Activated naive CD8-positive, alpha-beta T cell treated with anti-CD3 and anti-CD28 coated beads, Interleukin-2, amount 50 U/mL, for 16 hours (primary cell): ENCODE measurements at places on chromosomes 7 and 10.

GRCh38 chr7:87473986-87474385 is 1.5 kb downstream of the ABCB4 start:
- no peak for DNase-seq

DNA sequence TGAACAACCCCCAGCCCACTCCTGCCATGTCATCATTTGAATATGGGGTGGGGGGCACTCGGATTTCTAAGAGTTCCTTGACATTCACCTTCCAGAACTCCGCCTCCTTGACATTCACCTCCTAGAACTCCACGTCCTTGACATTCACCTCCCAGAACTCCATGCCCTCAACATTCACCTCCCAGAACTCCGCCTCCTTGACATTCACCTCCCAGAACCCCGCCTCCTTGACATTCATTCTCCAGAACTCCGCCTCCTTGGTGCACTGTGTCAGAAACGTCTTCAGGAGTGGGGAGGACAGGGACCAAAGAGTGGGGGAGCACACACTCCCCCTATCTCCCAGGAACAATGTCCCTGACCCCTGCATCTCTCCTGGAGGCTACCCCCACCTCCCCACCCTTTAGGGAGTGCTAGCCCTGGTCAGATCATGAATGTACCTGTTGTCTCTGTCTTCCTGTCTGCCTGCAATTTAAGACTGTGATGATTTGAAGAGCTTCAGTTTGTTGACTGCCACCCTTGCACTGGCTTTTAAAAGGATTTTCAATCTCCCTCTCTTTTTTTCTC is 110.1 kb downstream of the NPTX2 start:
- DNase-seq, result no peak

- peak; percentile 11 for DNase-seq
Observed at GRCh38 chr10:110498087-110498981, 627 bp downstream of the DUSP5 start.

DNA sequence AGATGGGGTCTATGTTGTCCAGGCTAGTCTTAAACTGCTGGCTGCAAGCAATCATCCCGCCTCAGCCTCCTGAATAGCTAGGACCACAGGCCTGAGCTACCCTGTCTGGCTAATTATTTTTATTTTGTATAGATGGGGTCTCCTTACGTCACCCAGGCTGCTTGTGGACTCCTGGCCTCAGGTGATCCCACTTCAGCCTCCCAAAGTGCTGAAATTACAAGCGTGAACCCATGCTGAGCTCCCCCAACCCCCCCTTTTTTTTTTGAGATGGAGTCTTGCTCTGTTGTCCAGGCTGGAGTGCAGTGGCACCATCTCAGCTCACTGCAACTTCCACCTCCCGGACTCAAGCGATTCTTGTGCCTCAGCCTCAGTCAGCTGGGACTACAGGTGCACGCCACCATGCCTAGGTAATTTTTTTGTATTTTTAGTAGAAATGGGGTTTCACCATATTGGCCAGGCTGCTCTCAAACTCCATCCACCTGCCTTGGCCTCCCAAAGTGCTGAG is 25.4 kb downstream of the FAM25A start:
- DNase-seq, result no peak

DNA sequence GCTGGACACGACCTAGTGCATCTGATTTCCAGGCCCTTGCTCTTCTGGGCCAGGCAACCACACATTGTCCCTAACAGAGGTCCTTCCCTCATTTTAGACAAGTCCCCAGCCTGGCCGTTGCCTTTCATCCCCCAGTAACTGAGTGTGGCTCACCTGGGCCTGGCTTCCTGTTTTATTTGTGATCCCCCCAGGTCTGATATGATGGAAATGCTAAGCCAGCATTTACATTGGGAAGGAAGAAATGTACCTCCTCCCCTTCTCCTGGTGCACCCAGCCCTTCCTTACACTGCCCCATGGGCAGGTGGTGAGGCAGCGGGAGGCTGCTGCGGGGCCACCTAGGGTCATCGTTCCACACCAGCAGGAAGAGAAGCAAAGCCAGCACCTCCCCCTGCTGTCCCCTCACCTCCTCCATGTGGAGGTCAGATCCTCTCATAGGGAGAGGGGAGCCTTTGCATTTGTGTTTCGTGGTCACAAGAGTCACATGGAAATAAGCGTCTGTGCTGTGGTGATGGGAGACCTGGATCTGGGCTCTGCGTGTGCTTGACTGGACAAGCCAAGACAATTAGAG is 108.8 kb downstream of the GLRX3 start:
- DNase-seq, result no peak

DNA sequence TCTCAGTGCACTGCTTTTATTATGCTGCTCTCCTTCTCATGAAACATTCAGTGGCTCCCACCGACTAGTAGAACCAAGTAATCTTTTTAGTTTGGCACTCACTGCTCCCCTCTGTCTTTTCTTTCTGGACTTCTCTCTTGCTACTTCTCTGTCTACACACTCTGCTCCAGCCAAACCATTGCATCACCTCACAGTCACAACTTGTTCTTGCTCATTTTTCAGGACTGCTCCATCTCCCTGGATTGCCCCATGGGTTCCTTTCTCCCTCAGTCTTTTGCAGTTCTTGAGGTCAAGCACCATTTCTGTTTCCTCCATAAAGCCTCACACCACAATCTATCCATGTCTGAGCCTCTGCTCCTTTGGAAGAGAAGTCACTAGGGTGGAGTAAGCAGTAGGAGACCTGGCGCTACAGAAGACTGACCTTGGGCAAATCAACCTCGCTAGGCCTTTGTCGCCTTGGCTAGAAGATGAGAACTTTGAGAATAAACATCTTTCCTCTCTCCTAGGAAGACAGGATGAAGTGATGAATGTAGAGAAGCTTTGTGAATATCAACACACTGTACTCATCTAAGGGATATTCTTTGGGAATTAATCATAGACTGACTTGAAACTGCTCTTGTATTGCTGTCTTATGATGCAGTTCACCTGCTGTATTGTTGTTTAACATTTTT is 186.2 kb downstream of the LRMDA start:
- no peak for DNase-seq

- DNase-seq, result no peak
Observed at GRCh38 chr7:101245147-101245668, 327 bp upstream of the FIS1 start.

GRCh38 chr7:44912775-44913347 is 27.5 kb upstream of the PURB start:
- no peak for DNase-seq

DNA sequence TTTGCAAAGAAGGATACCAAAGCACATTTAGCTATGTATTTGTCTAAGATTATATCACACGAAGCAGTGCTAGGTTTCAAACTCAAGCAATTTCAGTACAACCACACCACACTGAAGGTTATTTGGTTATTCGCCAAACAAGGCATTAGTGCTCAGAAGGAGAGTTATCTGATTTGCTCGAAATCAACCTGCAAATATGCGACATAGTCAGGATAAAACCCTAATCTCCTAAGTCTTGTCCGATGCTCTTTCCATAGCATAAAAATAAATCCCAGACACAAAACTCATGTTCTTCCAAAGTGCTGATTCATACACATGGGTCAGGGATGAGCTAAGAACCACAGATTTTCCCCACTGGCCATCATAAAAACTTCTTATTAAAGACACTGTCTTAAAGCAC is 1288.0 kb upstream of the SORCS1 start:
- DNase-seq, result no peak

DNA sequence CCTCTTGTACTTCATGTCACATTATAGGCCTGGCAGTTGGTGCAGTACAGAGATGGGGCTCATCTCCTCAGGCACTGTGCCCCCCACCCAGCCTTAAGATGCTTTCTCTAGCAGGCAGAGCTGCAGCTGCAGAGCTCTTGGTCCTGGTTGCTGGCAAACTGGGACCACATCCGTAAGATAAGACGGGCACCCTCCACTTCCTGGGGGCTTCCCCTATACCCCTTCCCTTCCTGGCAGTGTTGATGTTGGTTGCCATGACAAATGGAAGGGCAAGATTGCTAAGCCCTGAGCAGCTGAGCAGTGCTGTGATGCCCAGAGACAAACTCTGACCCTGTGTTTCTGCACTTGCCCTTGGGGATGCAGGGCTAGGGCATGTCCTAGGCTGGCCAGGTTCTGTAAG is 103.4 kb upstream of the ANLN start:
- DNase-seq, result no peak

DNA sequence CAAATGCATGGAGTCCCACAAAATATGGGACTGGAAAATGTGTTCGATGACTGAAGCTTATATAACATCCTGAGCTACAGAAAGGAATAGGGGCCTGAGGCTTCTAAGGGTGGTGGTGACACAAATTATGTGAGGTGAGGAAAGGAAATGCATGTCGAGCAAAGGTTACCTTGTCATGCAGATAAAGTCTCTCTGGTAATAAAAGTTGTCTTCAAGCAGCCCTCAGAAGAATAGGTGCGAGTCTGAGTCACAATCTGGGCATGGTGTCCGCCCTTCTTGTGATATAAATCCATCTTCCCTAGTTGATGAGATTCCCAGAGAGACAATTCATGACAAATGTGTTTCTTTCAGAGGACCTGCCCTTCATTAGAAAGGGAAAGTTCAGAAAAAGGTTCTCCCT is 985.2 kb upstream of the C7orf33 start:
- DNase-seq, result no peak

DNA sequence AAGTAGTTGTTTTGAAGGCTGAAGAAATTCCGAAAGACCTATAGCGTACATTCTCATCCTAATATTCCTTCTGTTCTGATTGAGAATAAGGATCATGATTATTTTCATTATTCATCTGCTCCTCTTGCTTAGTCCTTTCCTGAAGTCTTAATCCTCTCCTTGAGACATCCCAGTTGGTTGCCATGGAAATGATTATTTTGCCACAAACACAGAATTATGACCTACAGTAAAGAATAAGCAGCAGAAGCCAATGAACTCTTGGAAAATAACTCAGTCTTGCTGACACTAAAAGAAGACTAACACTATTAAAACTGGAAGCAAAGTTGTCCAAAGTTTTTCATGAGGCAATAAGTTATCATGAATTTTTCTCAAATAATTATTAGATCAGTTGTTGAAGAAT is 47.8 kb upstream of the JAZF1 start:
- DNase-seq, result no peak

DNA sequence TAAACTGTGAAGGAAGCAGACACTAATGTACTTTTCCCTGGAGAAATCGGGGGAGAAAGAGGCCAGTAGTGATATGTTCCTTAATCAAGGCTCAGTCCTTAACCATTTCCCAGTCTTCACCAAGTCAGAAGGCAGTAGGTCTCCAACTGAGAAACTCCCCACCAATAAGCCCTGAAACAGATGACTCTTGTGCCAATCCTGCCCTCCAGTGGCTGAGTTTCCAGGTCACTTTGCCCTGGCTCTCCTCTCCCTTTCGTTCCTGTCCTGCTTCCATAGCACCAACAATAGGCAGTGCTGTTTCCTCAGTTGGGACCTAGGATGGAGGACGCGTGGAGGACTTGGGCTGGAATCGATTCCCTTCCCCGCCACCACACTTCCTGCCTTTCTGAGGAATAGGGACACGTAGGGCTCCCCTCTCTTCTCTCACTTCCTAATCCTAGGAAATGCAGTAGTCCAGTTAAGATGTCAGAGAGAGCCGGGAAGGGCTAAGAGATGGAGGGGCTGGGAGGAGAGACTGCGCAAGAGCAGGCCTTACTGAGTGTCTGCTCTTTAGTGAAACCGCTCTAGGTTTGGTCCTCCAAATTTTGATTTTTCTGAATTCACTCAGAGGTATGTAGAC is 23.4 kb downstream of the ATOH7 start:
- DNase-seq, result no peak

DNA sequence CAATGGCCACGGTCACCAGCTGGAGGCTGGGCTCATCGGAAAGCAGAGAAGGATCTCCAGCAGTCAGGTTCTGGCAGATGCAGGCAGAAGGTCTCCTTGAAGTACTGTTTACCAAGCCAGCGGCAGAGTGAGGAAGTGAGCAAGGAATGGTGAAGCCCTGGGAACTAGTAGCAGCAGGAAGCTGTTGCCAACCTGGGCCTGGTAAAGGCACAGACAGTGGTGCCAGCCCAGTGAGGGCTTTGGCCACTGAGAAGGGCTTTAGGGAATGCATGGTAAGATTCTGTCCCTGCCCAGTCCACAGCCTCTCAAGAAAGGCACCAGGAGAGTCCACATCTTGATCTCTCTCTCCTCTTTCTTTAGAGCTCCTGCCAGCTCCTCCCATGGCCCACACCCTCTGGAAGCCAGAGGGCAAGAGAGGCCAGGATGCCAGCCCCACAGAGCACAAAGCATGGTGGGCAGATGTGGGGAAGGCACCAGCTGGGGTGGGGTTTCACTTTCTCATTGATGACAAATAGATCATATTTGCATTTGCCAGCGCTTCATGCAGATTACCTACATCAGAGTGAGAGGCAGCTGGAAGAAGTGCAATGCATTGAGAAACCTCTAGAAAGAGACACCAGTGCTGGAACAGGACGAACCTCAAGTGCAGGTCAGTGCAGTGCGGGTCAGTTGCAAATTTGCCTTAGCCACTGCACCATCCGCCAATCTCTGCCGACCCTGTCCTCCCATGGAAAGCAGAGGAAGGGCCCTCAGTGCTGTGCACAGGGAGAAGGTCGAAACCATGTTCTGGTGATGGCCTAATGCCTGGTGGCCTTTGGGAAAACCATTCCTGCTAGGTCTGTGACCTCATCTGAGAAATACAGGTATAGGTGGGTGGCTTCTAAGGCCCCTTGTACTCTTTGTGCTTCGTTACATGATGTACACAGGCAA is 667.8 kb upstream of the MKI67 start:
- DNase-seq, result no peak

DNA sequence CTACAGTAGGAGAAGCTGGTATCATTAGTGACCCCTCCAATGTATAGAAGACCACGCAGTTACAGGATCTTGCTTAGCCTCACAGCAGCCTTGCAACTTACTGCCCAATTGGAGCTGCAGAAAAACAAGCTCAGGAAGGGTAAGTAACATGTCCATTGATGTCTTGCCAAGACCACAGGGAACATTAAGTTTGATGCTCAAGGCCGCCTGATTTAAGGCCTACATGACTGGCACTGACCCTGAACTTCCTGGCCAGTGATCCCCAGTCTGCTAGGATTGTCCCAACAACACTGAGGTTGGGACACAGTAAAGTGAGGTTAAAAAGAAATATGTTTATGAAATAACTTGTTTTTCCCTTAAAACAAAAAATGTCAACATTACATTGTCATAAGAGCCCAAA is 6.8 kb upstream of the GDF2 start:
- no peak for DNase-seq

DNA sequence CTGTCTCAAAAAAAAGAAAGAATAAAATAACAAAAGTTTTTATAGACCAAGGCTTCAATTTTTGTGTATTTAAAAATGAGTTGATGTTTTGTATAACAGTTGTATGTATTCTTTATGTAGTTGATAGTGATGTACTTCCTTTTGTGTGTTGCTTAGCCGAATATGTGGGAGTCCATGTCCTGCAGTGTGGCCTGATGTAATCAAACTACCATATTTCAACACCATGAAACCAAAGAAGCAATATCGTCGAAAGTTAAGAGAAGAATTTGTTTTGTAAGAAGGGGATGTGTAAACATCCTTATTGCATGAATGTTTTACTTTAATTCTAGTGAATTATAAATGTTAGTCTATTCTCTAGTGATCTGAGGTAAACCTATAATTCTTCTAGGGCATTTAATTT is 56.6 kb downstream of the MPLKIP start:
- DNase-seq, result no peak

DNA sequence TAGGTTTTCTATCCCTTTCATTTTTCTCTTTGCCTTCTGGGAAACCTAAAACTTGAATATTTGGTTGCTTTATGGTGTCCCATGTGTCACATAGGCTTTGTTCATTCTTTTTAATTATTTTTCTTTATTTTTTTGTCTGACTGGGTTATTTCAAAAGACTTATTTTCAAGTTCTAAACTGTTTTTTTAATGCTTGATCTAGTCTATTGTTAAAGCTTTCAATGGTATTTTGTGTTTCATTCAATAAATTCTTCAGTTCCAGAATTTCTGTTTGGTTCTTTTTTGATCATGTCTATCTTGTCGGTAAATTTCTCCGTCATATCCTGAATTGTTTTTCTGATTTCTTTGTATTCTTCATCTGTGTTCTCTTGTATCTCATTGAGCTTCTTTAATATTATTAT is 86.8 kb downstream of the NPS start:
- DNase-seq, result no peak
